ENCODE measurements at places on chromosomes 3 and 15.
A peak's percentile ranks its signal among the peaks of the same experiment; 100 is the strongest.

GRCh38 chr3:42369304-42369703, 41.1 kb downstream of the LYZL4 start:
- peak; percentile 6 for DNase-seq

DNA sequence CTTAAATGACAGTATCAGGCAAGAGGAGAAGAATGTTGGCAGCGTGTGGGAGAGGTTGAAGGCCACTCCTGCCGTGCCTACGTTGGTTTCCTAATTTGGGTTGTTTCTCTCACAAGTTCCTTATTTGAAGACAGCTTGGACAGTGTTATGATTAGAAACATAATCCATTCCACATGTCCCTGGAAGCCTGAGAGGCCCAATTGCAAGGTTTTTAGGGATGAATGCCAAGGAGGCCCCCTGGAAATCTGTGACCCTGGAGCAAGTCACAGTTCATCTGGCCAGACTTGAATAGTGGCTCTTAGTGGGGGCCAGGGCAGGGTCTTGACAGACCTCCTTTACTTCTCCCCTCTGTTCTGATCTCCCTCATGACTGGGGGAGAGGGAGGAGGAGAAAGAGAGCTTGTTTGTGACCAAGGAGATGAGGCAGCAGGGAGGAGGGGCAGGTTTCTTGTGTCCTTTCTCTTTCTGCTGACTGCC, 584.4 kb upstream of the TBL1XR1 start:
- peak; percentile 24 for DNase-seq

- DNase-seq: no peak
Measured at GRCh38 chr15:41435037-41435786, 18.3 kb downstream of the RTF1 start.

DNA sequence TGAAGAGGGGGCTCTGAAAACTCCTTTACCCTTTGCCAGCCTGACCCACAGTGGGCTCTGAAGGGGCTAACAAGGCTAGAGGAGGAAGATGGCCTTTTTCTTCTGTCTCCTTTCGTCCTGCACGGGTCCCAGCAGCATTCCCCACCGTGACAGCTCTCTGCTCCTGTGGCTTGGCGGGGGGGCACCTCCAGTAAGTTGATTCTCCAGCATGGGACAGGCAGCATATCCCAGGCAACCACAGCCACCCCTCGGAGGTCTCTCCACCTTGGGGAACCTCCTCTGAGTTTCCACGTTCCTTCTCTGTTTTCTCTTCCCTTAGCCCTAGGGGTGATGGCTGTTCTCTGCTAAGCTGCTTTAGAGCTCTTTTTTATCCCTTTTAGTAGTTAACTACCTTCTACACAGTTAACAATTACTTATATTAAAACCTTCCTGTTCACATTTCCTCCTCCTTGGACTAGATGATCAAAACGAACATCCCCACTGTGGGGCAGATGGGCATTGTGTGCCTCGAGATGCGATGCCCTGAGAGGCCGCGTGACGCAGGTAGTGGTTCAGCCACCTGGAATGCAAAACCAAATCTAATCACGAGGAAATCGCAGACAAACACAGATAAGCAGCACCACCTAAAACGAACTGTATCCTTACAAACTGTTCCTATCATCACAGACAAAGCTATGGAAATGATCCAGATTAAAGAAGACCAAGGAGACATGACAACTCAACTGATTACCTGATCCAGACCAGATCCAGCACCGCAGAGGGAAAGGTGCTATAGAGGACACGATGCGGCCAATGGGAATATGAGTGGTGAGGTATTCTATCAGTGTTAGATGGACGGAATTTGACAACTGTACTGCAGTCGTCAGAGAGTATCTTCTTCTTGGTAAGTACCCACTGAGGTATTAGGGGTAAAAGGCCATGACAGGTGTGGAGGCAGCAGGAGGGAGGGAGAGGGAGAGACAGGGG, 27.7 kb downstream of the TSPAN3 start:
- no peak for DNase-seq

DNA sequence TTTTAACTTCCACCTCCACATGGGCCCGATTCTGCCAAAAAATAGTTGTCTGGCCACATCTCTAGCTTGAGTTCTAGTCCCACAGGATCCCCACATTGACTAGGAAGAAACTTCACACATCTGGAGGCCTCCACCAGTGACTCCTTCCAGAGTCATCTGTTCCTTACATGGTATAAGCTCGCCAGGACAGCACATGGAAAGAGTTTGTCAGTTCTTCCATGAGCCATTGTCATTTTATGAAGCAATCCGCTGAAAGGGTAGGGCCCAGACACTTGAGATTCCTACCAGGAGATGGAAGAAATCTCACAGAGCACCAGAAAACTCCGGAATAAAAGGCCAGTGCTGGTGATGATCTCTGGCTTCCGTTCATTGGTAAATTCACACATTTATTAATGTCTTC, 350.5 kb upstream of the ICE2 start:
- DNase-seq: peak; percentile 96

GRCh38 chr3:89311581-89311980, 204.2 kb downstream of the EPHA3 start:
- DNase-seq: no peak

DNA sequence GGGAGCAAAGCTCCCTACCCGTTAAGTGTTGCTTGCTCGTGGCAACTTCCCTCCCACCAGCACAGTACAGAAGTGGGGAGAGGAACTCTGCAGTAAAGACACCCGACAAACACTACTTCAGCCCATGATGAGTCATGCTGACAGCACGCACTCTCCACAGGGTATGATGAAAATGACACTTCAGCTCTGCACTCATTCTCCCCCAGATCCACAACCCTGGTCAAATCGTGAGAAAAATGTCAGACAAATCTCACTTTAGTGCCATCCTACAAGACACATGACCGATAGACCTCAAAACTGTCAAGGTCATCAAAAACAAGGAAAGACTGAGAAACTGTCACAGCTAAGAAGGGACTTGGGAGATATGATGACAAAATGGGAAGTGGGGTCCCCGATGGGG, 278.9 kb downstream of the OCA2 start:
- peak; percentile 46 for DNase-seq

GRCh38 chr3:197856199-197856816, 65.3 kb downstream of the LRCH3 start:
- DNase-seq: no peak

DNA sequence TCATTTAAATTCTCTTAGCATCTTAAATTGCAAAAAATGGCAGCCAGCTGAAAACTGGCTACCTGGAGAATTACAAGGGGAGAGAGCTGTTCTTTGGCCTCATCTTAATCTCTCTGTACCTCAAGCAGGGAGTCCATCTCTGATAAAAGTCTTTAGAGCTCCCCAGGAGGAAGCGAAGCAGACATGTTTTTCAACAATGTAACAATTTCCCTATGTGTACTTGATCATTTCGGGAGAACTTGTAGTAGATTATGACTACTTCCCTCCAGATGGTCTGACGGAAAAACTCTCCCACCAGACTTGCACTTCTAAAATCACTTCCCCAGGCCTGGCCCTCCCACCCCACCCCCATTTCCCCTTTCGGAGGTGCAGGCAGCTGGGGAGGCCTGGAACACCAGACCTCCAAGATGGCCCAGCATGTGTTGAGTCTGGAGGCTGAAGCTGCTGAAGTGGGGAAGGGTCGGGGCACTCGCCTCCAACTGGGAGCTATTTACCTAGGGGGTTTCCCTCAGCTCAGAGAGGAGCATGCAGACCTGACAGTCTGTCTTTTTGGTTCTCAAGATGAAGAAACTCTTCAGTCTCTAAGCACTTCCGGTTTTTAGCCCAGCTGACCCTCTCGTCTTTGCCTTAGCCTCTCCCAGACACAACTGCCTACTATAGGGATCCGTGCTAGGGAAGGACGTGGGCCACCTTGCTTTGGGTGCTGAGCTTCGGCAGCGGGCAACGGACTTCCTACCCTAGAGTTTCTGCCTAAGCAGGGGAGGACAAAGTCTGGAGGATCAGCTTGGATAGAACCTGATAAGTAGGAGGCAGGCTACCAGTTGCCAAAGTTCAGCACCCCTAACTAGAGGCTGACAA, 164.0 kb upstream of the TBL1XR1 start:
- DNase-seq: no peak

DNA sequence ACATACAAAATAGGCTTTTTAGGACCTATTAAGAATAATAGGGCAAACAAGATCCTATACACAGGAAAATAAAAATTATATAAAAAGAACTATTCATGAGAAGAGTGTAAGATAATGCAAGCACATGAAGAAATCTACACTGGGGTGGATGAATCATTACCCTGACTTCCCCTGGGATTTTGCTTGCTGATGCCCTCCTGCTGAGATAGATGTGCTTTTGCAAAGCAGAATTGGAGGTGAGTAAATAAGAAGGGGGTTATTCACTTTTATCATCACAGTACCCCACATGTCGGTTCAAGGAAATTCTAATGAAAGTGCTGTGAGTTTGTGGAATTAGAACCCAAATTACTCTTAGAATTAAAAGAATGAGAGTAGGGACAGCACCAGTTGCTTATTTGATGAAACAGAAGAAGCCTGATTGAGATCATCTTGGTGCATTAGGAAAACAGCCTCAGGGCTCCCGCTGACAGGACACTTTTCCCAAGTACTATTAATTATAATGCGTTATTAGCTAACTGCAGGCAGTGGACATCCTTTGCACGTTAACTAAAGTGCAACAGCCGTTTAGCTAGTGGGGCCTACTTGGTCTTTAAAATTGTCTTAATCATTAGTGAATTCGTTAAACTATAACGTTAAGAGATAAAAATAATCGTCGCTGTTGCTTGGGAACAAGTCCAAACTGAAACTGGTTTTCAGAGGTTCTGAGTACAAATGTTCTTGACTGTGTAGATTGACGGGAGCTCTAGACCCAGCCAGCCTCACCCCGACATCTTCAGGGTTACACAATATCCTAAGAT, 48.4 kb downstream of the SLC2A2 start:
- peak; percentile 73 for DNase-seq

GRCh38 chr15:45744236-45744589, 109.4 kb downstream of the SQOR start:
- no peak for DNase-seq

Measured in GM23248 (cell line).